ENCODE measurements at places on chromosomes 3 and 15.
A peak's percentile ranks its signal among the peaks of the same experiment; 100 is the strongest.

- peak; percentile 72 for DNase-seq
Measured at GRCh38 chr15:25905140-25905539, 42.0 kb upstream of the ATP10A start.

GRCh38 chr3:41662288-41662687 is 299.6 kb downstream of the ULK4 start:
- DNase-seq: no peak

GRCh38 chr3:36032180-36033047 is 347.9 kb upstream of the STAC start:
- DNase-seq: no peak

DNA sequence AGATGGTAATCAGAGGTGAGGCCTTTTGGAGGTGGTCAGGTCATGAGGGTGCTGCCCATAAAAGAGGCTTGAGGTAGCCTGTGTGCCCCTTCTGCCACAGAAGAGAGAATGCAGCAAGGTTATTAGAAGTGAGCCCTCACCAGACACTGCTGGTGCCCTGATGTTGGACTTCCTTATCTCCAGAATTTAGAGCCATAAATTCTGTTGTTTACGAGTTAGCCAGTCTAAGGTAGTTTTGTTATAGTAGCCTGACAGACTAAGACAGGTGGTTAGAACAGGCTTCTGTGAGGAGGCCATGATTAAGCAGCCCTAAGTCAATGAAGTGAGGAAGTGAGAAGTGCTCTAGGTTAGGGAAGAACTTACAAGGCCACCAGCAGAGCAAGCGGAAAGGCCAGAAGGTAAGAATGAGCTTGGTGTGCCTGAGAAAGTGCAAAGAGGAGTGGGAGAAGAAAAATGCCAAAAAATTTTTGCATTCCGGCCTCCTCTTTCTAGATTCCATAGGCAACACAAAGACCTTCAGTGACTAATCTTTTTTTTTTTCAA is 44.2 kb upstream of the STT3B start:
- no peak for DNase-seq

- no peak for DNase-seq
Measured at GRCh38 chr3:89171687-89172545, 64.5 kb downstream of the EPHA3 start.

GRCh38 chr3:119582178-119582577 is 2.9 kb downstream of the ADPRH start:
- DNase-seq: no peak

GRCh38 chr3:70531838-70532489 is 219.5 kb upstream of the MDFIC2 start:
- no peak for DNase-seq

- no peak for DNase-seq
Measured at GRCh38 chr15:69385831-69386230, 28.3 kb upstream of the KIF23 start.

DNA sequence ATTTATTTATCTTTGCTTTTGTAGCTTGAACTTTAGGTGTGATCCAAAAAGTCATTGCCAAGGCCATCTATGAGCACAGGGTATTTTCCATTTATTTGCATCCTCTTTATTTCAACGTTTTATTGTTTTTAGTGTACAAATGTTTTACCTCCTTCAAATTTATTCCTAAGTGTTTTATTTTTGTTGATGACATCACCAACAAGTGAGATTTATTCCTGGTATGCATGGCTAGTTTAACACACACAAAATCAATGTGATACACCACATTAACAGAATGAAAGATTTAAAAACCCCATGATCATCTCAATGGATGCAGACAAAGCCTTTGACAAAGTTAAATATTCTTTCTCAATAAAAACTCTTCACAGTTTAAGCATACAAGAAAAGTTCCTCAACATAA is 66.3 kb upstream of the CHRM5 start:
- DNase-seq: no peak

DNA sequence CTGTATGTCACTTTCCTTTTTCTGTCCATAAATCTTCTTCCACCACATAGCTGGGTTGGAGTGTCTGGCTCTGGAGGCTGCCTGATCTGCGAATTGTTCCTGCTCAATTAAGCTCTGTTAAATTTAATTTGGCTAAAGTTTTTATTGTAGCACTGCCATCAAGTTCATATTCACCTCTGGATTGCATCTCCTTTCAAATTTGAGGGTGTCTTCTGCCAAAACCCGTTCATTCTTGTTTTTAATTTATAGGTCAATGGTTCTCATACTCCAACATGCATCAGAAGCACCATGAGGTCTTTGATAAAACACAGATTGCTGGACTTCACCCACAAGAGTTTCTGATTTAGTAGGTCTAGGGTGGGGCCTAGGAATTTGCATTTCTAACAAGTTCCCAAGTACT is 276.5 kb upstream of the NECTIN3 start:
- DNase-seq: no peak

DNA sequence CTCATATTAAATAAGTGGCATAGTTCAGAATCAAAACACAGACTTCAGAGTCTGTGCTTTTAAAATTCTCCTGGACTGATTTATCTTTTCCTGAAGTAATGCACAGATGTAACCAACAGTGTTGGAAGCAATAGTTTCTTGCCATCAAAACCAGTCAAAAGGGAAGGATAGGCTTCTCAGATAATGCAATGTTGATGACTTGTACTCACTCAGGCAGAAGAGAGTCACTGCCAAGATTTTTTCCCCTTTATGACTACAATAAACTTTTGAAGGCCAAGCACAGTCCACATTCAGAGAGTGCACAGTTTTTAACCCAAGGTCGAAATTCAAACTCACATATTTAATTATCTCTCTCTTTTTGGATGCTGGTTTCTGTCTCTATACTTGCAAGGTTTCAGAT is 305.0 kb upstream of the SGO1 start:
- DNase-seq: no peak

DNA sequence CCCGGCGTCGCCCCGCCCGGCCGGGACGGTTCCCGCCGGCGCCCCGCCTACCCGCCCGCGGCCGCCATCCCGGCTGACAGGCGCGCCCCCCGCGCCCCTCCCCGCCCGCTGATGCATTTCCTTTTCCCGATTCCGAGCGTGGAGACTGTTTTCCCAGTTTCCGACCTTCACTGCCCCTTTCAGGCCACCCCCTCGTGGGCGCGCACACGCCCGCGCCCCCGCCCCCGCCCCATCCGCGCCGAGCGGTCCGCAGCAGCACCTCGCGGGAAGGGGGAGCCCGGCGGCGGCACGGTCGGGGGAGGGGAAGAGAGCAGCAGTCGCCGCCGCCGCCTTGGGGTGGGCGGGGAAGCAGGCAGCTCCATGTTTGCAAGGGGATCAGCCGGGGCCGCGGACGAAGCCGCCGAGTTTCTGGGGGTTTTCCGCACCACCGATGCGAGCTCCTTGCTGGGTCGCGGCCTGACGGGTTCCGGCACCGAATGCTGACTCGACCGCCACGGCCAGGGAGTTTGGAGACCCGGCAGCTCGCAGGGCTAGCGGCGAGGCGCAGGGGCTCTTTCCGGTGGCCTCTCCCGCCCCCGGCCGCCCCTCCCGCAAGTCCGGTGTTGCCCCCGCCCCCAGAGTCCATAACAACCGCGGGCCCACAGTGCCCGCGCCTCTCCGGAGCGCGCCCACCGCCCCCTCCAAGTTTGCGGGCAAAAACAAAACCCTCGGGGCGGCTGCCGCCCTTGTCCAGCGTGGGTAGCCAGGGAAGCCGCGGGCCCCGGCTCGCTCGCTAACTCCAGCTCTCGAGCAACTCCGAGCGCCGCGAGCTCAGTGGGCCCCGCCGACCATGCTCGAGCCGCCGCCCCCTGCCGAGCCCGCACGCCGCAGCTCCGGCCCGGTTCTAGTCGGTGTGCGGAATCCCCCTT is 3.2 kb upstream of the SIN3A start:
- DNase-seq: peak; percentile 90

DNA sequence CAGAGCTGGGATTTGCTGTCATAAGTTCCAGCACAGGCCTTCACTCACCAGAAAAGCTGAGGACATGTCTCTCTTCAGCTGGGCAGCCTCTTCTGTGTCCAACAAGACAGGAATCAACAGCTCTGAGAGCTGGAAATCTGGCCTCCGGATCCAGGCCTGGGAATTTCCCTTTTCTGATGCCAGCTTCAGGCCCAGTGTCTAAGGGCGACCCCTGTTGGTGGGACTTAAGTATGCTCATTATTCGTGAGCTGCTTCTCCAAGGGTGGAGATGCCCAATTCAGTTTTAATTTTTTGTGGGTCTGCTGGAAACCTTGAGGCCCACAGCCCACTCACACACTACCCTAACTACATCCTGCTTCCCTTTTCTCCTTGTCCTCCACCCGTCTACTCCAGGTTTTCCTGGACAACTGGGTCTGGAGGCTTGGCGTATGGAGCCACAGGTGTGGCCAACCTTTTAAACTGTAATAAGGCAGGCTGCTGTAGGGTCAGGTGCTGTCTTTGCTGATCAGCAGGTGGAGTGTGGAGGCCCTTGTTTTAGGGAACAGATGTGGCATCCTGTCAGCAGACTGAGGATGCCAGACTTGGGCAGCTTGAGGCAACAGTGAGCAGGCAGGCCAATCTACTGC is 2.6 kb upstream of the CEMIP start:
- peak; percentile 70 for DNase-seq

DNA sequence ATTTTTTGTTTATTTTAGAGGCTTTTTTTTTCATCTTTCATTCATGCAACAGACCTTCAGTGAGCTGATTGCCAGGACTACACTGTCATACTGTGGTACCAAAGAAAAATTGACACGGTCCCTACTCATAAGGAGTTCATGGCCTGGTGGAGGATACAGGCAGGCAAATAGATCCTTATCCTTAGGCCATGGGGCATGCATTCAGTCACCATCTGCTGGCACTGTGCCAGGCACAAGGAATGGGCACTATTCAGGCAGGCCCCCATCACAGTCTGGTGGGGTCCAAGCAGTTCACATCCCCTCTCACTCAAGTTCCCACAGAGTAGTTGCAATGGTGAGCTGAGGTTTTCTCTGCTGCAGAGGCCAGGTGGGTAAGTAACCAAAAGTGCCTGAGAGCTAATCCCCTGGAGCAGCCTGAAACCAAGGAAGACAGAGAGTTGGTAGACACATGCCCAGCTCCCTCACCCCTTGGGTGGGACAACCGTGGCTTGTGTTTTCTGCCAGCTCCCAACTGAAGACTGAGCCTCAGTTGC is 17.3 kb downstream of the CISH start:
- DNase-seq: no peak

DNA sequence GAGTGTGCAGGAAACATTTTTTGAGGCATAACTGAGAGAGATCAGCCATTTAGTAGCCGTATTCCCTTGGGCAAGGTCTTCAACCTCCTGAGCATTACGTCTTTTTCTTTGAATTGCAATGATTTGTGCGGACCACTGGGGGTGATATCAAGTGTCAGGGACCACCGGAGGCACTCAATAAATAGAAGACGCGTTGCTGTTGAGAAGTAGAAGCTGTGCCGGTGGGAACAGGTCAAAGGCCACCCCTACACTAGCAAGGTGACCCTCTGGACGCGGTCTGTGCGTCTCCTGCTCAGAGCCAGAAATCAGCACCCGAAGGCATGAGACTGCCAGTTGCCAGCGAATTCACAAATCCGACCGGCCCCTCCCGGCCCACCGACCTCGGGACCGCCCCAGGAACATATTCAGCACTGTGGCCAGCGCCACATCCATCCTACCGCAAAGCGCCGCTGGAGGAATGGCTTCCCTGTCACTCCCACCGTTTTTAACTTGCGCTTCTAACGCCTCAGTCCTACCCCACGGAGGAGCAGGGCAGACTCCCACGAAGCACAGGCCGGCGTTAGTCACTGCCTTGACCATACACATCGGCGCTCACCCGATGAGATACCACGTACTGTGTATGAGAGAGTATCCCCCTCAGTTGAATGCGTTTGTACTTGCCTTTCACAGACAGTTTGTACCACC is 1.4 kb upstream of the GHSR start:
- DNase-seq: no peak

DNA sequence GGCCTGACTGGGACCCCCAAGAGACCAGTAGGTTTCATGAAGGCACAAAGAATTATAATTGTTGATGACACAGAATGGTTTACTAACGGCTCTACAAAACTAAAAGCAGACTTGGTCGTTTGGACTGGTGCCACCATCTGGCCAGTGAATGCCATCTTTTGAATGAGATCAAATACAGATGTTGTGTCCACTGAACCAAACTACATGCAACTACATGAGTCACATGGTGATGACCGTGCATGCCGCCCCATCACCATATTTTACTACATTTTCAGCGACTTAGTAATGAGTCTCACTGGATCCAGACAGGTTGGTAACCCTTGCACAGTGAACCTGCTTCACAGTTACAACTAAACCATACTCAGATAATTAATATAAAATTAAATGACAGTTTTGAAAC is 803.3 kb downstream of the DIPK2A start:
- no peak for DNase-seq

- DNase-seq: peak; percentile 70
Measured at GRCh38 chr15:55799291-55800212, 56.6 kb upstream of the PRTG start.

DNA sequence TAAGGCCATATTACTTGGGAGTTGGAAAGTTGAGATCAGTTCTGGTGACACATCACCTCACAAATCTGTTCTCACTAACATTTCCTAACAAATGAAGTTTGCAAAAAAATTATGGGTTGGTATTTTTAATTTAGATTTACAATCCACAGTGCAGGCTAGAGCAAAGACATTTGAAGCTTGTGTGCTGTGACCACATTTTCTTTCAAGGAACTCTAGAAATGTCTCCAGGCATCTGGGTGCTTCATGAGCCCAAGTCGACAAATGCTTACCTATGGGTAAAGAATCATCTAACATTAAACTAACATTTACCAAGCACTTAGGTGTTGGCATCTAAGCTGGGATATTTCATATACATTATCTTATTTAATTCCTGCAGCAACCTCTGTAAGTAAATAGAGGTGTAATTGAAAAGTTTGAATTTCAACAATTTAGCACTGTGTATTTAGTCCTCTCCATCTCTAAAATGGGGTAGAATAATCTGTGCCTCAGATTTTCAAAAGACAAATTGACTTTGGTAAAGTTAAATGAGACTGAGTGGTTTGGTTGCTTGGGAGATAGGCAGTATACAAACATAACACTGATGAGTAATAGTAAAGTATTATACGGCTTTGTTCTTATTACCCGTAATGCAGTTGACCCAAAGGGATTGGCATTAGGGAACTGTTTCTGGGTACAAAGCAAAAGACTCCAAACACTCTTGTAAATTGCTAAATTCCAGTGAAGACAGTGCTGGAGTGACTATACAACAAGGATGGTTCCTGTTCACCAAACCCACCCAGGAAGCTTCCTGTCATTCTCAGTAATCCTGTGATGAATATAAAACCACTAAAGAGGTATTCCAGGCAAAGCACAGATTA is 162.5 kb downstream of the TPRG1 start:
- no peak for DNase-seq

Measured in upper lobe of right lung (tissue), 1 donor.